ENCODE measurements at places on chromosomes 5 and 9. TPM values are rescaled to one million over a fixed set of nuclear protein-coding genes. Genes with fewer than 3 reads are reported as not detected.

The SLC34A3 gene
- not detected for polyA plus RNA-seq

The ANKRD20A1 gene
- polyA plus RNA-seq: not detected

The EGFLAM gene
- 15.8 TPM for polyA plus RNA-seq

The SLC6A7 gene
- 0.41 TPM for polyA plus RNA-seq

The KLF4 gene
- 40.6 TPM for polyA plus RNA-seq

The PSMD5 gene
- 24.8 TPM for polyA plus RNA-seq

The LCN6 gene
- not detected for polyA plus RNA-seq

The PFN3 gene
- not detected for polyA plus RNA-seq

The MATR3 gene
- polyA plus RNA-seq: 163 TPM

The PBX3 gene
- 16.0 TPM for polyA plus RNA-seq

The EQTN gene
- polyA plus RNA-seq: 0.59 TPM

The SPATA31A3 gene
- polyA plus RNA-seq: not detected

Data from aorta (tissue), 5 donors.